ENCODE measurements at places on chromosomes 11 and 22.
A peak's percentile ranks its signal among the peaks of the same experiment; 100 is the strongest.

DNA sequence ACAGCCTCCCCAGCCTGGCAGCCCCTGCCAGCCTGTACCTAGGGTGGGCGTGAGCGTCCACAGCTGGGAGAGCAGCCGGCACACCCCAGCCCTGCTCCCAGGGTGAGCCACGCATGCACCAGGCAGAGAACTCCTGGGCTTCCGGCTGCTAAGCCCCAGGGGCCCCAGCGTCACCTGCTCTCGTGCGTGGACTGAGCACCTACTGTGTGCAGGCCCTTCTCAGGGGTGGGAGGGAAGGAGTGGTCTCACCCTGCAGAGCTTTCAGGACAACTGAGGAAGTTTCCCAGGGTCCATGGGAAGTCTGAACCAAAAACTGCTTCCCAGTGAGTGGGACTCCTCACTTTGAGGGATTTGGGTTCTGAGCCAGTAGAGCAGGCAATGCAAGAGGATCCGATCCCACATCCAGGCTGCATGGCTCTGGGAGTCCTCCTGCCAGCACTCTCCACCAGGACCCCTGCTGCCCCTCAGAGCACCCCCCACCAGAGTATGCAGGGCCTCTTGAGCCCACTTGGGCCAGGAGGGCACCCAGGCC, 47.1 kb upstream of the PRODH start:
- DNase-seq = no peak

- DNase-seq = no peak
Measured at GRCh38 chr22:36145881-36146280, 14.7 kb downstream of the APOL3 start.

DNA sequence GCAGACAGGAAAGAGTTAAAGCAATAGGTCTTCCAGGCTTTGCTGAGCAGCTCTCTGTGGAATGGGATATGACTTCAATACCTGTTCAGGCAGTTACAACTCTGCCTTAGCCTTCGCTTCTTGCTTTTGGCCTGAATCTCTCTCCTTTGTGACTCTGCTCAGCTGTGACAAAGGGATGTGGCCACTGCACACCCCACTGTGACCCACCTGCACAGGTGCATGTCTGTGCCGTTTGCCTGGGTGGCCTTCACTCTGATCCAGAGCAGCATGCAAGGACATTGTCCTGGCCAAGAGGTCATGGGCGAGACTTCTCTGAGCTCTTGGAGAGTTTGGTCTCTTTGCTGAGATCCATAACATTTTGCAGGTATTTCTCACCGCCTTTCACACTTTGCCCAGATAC, 891.3 kb downstream of the BRD1 start:
- DNase-seq = no peak

DNA sequence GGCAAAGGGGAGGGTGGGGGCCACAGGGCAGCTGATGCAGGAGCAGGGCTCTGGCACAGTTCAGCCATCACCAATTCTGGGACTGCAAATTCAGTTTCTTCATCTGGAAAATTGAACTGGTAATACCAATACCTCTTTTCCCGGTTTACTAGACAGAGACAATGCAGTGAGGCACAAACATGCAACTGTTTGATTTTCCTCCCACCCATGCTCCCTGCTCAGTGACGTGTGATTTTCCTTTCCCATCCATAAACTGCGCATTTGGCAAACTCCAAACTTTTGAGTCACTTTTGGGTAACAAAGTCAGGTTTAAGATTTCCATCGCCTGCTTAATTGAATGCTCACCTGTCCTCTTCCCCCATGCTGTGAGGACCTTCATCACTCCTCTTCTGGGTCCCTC, 23.2 kb downstream of the P2RY2 start:
- DNase-seq = no peak

DNA sequence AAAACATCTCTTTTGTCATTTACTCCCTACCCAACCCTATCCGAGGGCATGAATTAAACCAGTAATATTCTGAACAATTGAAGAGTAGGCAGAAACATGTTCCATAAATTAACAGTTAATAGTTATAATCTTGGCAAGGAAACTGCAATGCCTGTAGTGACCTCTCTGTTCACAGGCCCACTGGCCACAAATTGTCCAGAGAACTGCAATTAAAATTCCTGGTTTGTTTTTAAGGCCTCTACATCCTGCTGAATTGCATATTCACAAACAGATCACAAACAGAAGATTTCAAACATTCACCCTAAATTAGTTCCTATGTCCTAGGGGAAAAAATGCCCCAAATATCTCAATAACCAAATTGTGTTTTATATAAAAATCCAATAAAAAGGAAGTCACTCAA, 143.2 kb upstream of the TRPC6 start:
- DNase-seq = peak; percentile 13

GRCh38 chr11:65793144-65793581, 6.3 kb downstream of the OVOL1 start:
- no peak for DNase-seq

DNA sequence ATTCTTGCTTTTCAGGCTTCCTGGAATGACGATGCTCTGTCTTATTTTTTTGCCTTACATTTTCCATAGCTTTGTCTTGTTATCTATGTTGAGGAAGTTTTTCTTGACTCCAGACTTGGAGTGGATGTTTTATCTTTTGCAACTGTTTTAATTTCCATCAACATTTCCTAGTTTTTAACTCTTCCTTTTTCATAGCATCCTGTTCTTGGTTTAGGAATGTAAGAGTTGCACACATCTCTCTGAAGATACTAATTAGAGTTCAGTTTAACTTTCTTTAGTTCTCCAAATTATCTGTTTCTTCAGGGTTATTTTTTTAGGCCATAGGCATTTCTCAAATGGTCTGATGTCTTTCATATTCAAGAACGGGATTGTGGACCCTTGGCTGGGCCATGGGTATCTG, 10.4 kb downstream of the CLDN5 start:
- no peak for DNase-seq

DNA sequence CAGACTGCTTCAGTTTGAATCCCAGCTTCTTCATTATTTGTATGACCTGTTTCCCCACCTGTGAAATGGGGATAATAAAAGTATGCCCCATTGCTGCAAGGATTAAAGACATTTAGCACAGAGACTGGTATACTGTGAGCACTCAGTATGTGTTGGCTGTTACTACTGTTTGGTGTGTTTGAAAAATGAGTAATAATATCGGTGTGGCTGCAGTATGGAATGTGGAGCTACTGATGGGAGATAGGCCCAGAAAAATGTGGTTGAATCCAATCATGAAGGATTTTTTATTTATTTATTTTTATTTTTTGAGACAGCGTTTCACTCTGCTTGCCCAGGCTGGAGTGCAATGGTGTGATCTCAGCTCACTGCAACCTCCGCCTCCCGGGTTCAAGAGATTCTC, 9.1 kb upstream of the C1QTNF4 start:
- DNase-seq = no peak

GRCh38 chr22:42966497-42966896, 48.5 kb downstream of the PACSIN2 start:
- no peak for DNase-seq

- no peak for DNase-seq
Measured at GRCh38 chr11:134503100-134503499, 91.1 kb upstream of the B3GAT1 start.

GRCh38 chr22:19040888-19041703, 81.1 kb downstream of the DGCR2 start:
- no peak for DNase-seq

DNA sequence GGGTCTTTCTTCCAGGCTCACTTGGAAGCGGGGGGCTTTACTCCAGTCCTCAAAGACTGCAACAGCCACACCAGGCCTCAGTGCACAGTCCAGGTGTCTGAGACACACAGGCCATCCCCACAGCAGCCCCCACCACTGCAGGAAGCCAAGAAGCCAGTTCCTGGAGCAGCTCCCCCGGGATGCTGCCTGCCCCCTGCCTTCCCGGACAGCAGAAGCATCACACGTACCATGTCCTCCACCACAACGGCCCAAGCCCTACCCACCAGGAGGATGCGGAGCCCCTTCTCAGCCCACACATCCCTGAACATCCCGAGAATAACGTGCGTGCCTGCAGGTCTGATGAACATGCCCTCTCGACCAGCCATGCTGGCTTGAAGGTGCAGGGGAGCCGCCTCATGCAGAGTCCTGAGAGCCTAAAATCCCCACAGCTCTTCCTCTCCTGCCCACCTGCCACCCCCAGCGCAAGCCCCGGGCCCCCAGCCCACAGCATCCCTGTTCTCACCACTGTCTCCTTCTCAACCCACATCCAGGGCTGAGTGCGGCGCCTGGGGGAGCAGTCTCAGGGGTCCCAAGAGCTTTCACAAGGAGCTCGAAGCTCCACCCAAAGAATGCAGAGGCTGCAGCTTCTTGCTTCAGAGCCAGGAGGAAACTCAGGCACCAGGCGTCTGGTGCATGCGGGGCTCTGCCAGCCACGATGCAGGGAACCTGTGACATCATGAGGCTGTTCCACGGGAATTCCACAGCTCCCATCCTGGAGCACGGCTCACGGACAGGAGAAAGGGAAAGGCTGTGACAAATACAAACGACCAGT, 209.6 kb downstream of the BRD1 start:
- DNase-seq = no peak

DNA sequence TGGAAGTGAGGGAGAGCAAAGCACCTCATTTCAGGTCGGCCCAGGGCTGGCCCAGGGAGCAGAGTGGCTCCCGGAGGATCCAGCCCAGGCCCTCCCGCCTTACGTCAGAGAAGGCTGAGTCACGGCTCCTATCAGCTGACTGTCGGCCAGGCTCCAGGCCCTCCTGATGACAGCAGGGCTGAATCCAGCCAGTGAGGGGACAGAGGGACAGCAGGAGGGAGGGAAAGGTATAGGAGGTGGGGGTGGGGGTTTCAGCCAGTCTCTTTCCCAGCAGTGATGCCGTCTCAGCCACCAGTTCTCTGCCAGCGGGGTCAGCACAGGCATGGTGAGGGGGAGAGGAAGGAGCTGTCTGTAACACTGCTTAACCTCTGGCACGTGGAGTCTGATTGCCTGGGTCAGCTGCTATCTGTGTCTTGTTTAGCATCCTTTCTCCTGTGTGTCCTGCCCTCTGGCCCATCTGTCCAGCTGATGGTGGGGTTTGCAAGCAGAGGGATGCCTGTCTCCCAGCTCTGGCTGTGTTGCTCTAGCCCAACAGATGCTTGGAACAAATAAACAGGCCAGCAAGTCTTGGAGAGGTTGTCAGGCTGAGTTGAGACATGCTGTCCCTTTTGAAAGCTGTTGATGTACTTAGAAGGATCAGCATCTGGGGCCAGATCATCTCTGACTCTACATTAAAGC, 74.0 kb downstream of the ADAMTS15 start:
- DNase-seq = peak; percentile 96

GRCh38 chr11:15071556-15072255, 1.7 kb upstream of the CALCB start:
- no peak for DNase-seq

GRCh38 chr22:47802421-47802820, 1040.0 kb downstream of the TBC1D22A start:
- peak; percentile 8 for DNase-seq

DNA sequence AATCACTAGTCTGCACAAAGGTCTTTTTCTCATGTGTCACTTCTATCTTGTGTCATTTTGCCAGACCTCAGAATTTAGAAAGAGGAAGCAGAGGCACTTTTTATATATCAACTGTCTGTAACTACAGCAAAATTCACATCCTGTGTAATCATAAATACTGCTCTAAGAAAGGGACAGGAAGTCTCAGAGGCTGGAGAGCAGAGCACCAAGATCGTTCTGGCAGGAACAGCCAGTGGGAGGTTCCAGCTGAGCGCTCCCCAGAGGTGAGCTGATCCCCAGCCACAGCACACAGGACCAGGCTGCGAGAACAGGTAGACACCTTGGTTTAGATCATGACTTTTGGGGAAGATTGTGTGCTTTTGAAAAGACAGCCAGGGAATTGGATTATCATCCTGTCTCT, at the start of gene MS4A7:
MS4A7 (plus strand) TSS at position 179 of the 400 bp plus-strand sequence. CDS start 4,610 bp downstream, outside the sequence.
- DNase-seq = no peak

DNA sequence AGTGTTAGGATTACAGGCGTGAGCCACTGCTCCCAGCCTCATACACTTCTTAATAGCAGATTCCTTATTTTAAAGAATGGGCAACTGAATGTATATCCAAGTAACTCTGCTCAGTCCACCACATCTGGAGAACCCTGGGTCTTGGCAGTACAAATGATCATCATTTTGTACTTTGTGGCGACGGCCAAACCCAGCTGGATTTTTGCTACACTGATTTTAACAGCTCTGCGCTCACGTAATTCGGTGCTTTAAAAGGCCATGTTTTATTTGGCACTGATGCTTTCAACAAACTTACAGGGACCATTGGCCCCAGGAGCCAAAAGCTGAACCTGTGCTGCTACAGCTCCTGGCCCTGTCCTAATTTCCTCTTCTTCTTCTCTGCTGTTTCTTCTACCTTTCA, 60.8 kb upstream of the PDE3B start:
- no peak for DNase-seq

DNA sequence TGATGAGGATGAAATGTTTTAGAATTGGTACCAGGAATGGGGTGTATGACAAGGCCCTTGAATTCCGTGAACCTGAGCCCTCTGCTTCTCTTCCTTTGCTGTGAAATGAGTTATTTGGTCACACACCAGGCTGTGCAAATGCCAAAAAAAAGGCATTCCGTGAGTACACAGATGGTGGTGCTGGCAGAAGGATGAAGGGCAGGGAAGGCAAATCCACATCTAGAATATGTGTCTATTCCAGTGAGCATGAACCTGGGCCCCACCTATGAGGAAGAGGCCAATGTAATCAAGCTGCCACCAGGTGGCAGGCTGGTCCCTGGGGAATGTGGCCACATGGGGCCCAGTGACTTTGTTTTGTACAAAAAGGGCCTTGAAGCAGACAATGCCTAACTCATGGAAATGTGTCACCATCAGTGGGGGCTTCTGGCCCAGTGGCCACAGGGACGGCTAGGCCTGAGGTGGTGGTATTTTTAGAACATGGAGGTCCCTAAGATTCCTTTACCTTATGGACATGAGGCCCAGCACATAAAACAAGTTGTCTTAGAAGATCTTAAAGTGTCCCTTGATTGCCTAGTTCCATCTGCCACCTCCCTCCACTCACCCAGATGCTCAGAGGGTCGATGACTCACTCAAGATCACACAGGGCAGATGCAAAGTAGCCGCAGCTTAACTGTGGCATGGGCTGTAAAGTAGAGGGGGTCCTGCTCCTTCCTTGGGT, 3.9 kb upstream of the RNF215 start:
- DNase-seq = peak; percentile 81

- DNase-seq = no peak
Measured at GRCh38 chr11:95487391-95487790, 256.4 kb upstream of the SESN3 start.

- DNase-seq = no peak
Measured at GRCh38 chr22:27472975-27473374, 328.6 kb downstream of the MN1 start.

Measured in kidney (tissue), 22 donors.